ENCODE measurements at places on chromosomes 7 and 10.

- no peak for DNase-seq
Measured at GRCh38 chr7:17902599-17902998, 37.7 kb downstream of the SNX13 start.

GRCh38 chr10:13839430-13839990 lies 252.7 kb downstream of the PRPF18 start:
- DNase-seq, result no peak

DNA sequence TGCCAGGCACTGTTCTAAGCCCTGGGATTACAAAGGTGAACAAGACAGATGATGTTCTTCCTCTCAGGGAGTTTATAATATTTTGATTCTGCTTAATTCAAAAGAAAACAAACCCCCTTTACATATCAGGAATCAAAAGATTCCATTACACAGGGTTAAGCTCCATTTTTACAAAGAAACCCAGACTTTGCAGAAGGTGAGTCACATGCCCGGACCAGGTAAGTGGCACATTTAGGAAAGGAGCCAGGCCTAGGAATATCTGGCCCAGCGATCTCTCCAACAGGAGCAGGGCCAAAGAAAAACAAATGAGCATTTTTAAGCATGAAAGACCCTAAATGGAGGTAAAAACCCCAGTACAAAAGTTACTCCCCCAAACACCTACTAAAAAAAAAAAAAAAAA lies 1.1 kb downstream of the STN1 start:
- no peak for DNase-seq

GRCh38 chr10:48623607-48624132 lies 18.8 kb upstream of the ARHGAP22 start:
- no peak for DNase-seq

- no peak for DNase-seq
Measured at GRCh38 chr10:101231912-101232689, 2.8 kb upstream of the LBX1 start.

GRCh38 chr7:109549471-109550193 lies 980.0 kb downstream of the DNAJB9 start:
- DNase-seq, result no peak

GRCh38 chr10:44278837-44279324 lies 106.0 kb downstream of the CXCL12 start:
- DNase-seq, result no peak

DNA sequence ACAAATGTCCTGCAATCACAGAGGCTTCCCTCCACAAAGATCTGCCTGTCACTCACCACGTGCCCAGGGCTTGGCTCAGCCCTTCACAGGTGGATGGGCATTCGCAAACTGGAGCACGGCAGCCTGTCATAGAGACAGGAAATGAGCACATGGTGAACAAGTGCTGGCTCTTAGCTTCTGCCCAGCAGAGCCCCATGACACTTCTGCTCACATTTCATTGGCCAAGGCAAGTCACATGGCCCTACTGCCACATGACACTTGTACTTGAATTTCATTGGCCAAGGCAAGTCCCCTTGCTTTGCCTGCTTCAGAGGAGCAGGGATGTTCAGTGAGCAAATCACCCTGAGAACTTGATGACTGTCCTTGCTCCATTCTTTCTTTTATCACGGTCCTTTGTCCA lies 110.8 kb upstream of the PPP2R2D start:
- no peak for DNase-seq

DNA sequence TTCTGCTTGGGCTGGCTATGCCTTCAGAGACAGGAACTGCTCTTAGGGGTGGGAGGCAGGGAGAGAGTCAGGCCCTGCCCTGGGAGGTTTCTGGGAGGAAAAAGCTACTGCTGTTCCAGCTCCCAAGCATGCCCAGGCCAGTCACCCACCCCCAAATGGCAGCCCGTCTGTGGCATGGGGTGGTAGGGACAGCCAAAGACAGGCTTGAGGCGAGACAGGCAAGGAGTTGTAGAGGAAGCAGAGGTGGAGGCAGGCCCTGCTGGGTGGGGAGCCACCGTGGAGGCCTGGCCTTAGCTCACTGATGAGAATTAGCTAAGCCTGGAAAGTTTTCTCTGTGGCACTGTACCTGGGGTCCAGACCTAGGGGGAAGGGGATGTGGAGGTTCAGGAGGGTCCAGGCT lies 6.6 kb upstream of the SAMD8 start:
- DNase-seq, result no peak

DNA sequence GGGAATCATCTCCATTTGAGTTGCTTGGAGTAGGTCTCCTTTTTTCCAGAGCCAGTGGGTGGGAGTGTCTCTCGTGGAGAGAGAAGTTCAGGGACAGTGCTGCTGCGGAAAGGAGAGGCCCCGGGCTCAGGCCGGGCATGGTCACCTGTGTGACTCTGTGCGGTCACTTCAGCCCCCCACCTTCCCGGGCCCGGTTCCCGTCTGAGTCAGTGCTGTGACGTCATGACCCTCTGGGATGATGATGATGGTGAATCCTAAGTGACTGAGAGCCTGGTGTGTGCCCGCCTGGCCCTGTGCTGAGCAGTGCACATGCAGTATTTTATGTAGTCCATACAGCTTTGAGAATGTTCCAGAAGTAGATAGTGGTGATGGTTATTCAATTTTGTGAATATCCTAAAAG lies 32.6 kb upstream of the AP5Z1 start:
- DNase-seq, result no peak

- DNase-seq, result no peak
Measured at GRCh38 chr7:27032839-27033238, 63.0 kb downstream of the HOXA1 start.

DNA sequence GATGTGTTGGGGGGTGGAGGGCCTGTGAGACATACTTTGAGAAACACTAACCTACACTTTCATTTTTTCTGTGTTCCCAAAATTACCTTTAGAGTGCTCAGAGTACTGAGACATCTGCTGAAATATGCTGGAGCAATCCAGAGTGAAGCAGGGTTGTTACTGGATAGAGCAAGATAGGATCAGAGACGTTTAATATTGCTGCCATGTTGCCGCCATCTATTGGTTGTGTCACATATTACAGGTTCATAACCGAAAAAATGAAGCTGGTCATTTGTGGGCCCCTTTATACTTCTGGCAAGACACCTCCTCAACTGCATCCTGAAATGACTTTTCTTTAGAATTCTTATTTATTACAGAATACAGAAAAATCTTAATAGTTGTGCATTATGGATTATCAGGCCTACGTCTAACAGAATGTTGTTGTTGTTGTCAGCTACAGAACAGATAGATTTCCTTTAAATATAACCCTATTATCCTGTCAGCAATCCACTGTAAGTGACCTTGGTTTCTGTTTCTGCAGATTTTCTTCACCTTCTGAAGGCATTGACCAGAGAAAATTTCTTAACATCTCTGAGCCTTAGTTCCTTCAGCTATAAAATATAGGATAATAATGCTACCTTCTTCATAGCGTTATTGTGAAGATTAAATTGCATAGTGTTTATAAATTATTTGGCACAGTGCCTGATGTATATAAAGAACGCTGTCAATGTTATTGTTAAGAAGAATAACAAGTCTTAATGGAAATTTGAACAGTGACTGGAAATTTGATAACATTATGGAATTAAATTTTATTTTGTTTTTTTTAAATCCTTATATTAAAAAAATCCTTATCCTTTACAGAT lies 16.2 kb upstream of the DLD start:
- no peak for DNase-seq

DNA sequence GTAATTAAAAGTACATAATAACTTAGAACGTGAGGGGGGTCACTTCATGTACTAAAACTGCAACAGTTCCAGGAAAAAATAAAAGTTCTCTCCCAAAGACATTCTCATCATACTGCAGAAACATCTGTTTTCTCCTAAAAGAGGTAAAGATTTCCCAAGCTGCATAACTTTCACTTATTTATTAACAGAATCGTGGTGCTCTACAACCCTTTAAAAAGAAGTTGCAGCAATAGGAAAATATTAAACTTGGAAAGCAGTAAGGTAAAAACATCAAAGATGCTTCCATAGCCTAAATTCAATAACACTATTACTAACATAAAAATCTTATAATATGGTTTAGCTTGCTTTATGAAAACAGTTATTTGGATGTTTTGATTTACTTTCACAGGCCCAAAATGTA lies 23.3 kb downstream of the ZFAND4 start:
- no peak for DNase-seq

DNA sequence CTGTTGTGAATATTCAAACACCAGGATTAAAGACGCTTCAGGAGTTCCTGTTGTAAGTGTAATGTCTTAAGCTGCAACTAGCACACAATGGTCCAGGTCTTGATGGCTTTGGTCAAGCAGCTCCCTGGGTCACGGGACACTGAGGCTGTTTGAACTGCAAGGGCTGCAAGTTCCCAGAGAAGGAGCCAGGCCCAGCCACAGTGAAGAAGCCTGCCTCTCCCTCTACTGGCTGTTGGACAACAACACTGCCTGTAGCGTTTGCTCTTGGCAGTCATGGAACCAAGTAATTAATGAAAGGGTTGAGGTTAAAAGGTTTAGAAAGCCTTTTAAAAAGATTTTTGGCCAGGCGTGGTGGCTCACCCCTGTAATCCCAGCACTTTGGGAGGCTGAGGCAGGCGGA lies 31.9 kb upstream of the GUSB start:
- no peak for DNase-seq

DNA sequence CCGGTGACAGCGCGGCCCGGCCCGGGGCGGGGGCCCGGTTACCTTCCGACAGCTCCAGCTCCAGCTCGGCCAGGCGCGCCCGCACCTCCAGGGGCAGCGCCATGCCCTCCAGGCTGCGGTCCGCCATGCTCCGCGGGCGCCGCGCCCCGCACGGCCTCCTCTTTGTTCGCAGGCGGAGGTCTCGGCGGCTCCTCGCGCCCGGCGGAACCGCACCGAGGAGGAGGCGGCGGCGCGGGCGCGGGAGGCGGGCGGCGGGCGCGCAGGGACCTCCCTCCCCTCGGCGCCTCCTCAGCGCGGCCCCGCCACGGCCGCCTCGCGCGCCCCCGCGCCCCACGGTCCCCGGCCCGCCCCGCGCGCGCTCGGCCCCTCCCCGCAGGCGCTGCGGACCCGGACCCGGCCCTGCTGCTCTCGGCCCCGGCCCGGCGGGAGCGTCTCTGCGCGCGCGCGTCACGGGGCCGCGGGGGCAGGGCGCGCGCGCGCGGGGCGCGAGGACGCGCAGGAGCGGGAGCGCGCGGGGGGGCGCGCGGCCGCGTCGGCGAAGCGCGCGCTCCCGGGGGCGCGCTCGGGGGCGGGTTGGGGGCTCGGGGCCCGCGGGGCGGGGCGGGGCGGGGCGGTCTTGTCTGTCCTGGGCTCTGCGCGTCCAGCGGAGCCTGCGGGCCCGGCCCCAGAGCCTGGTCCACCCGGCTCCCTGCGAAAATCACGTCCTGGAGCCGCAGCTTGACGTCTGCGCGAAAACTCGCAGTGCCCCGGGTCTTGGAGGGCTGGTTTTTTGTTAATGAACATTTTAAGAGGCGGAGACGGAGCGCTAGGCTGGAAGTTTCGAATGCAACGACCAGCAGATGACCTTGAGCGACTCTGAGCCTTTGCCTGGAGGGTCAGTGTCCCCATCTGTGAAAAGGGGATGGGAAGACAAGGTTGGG lies at the start of gene DIP2C:
Gene DIP2C, minus strand, starts transcription at position 217 of the 920 bp plus-strand sequence. Its CDS starts 90 bp downstream, at position 127.
- DNase-seq, result no peak

- DNase-seq, result no peak
Measured at GRCh38 chr7:16587790-16588189, 57.8 kb downstream of the ANKMY2 start.

GRCh38 chr7:26365901-26366275 lies 74.2 kb downstream of the SNX10 start:
- DNase-seq, result no peak

DNA sequence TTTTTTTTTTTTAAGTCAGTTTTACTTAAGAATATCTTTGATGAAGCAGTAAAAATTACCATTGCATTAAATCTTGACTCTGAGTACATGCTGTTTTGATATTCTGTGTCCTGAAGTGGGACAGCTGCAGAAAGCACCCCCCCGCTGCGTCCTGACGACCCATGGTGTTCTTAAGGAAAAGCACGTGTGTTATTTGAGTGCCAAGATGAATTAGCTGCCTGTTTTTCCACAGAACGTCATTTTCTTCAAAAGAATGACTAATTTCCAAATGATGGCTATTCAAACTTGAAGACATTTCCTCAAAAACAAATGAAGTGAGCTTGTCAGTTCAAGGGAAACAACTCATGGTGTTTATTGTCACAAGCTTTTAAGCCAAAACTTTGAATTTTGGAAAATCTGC lies 45.9 kb downstream of the CREM start:
- DNase-seq, result no peak

DNA sequence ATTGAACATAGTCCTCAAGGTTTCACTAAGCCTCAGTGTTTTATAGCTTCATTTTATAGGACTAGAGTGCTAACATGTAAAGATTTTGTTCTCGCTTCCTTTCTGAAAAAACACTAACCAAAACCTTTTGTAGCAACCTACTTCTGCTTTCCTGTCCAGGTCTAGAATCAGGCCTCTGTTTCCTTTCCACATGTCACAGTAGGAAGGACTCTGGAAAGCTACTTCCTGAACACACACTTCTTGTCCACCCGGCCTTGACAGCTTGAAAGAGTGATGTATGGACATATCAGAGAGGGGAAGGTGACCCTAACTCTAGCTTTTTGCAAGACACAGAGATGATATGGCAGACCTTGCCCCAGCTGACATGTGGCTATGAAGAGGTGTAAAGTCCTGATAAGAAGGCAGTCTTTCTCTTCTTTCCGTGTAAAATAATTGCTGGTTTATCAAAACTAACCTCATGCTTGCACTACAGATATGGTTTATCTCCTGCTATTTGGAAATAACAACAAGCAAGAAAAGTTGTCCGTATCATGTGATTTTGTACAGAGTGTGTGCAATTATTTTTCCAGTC lies 175.4 kb downstream of the SKAP2 start:
- no peak for DNase-seq

DNA sequence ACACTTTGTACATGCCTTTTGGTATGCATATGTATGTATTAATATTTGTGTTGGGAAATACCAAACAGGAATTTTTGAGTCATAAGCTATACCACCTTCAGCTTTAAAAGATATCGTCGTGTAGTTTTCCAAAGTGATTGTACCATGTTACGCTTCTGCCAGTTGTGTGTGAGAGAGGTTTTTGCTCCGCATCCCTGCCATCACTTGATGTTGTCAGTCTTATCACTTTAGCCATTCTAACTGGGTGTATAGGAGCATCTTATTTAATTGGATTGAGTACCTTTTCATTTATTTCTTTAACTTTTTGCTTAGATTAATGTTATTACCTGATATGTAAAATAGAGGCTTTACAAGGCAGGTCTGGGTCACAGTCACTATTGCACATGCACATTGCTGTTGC lies 3.4 kb downstream of the KLHL7 start:
- DNase-seq, result no peak

DNA sequence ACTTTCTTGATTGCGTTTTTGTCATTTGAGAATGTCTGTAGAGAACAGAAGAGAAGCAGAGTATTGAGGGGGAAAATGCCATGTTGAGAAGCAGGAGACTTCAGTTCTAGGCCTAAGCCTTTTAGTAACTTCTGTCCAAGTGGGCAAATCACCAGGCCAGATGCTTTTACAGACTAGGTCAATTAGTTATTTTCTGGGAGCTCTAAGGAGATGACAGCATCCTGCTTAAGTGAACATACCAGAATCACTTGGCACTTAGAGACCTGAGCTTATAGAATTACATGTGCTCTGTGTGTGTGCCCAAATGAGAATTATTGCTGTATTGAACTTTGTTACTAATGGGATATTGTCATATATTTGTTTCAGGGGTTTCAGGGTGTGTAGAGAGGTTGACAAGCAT lies 24.0 kb downstream of the AGK start:
- DNase-seq, result no peak
